ENCODE measurements at places on chromosomes 3 and 15. TPM values are rescaled to one million over a fixed set of nuclear protein-coding genes. Genes with fewer than 3 reads are reported as not detected.

The SLC9A9 gene
- 5.3 TPM for polyA plus RNA-seq

The HYAL2 gene
- polyA plus RNA-seq = 65.4 TPM

The HACD2 gene
- polyA plus RNA-seq = 39.7 TPM

The NOX5 gene
- polyA plus RNA-seq = 0.78 TPM

The MYLK gene
- polyA plus RNA-seq = 144 TPM

The CD200 gene
- polyA plus RNA-seq = 34.1 TPM

The TTC21A gene
- polyA plus RNA-seq = 21.4 TPM

The ZMYND10 gene
- polyA plus RNA-seq = 4.5 TPM

The HCLS1 gene
- 6.4 TPM for polyA plus RNA-seq

The ACP3 gene
- polyA plus RNA-seq = 76.4 TPM

The COL6A5 gene
- polyA plus RNA-seq = not detected

The CIP2A gene
- polyA plus RNA-seq = 20.4 TPM

The EFCAB12 gene
- 4.2 TPM for polyA plus RNA-seq

The AHSG gene
- polyA plus RNA-seq = 0.61 TPM

The TM4SF18 gene
- polyA plus RNA-seq = 23.6 TPM

The FES gene
- polyA plus RNA-seq = 17.3 TPM

The CCR8 gene
- polyA plus RNA-seq = not detected

The ANKUB1 gene
- polyA plus RNA-seq = 0.33 TPM

The SLC2A2 gene
- 20.9 TPM for polyA plus RNA-seq

The KCNMB2 gene
- polyA plus RNA-seq = 24.1 TPM

The FBXO40 gene
- not detected for polyA plus RNA-seq

The ROPN1B gene
- polyA plus RNA-seq = 0.58 TPM

The ALPK3 gene
- polyA plus RNA-seq = 27.2 TPM

The MED12L gene
- polyA plus RNA-seq = 2.2 TPM

The TMC3 gene
- 0.16 TPM for polyA plus RNA-seq

The PEX11A gene
- 20.6 TPM for polyA plus RNA-seq

The C3orf49 gene
- polyA plus RNA-seq = 0.46 TPM

The TMEM41A gene
- polyA plus RNA-seq = 24.9 TPM

The ISLR2 gene
- polyA plus RNA-seq = 0.97 TPM

The TLR9 gene
- 0.36 TPM for polyA plus RNA-seq

The PLCL2 gene
- 13.7 TPM for polyA plus RNA-seq

The NANOGP8 gene
- polyA plus RNA-seq = 0.69 TPM

All from renal pelvis (tissue), 12 donors.